Astrocyte (in vitro differentiated cells and primary cell): ENCODE measurements at places on chromosomes 11 and 22.
A peak's percentile ranks its signal among the peaks of the same experiment; 100 is the strongest.

DNA sequence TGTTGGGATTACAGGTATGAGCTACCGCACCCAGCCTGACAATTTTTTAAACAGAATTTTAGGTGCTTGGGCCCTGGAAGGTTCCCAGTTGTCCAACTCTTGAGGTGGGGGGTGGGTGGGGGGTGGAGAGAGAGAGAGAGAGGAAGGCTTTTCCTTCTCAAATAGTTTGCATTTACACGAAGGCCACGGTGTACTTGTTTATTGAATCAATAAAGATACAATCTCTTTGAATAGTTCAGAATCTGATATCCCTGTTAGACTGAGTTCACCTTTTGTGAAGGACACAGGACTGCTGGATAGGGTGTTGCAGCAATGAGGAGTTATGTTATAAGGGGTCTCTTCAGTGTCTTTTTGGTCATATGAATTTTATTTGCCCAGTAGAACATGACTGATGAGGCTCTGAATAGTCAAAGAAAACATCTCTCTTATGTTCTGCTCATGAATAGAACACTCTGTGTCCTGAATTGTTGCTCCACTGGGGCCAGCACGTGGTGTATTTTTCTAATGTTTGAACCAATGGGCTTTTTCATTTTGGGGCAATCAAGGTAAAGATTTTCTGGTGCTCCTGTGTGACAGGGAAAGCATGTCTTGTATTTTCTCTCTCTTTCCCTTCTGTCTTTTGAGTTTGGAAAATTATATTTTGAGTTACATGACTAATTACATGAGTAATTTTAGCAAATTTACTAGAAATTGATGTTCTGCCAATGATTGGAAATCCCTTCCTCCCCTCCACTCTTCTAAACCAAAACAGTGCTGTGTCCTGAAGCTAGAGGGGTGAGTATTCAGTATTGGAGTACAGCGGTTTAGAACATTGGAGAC is 61.7 kb downstream of the PTPRJ start:
- no peak for DNase-seq

DNA sequence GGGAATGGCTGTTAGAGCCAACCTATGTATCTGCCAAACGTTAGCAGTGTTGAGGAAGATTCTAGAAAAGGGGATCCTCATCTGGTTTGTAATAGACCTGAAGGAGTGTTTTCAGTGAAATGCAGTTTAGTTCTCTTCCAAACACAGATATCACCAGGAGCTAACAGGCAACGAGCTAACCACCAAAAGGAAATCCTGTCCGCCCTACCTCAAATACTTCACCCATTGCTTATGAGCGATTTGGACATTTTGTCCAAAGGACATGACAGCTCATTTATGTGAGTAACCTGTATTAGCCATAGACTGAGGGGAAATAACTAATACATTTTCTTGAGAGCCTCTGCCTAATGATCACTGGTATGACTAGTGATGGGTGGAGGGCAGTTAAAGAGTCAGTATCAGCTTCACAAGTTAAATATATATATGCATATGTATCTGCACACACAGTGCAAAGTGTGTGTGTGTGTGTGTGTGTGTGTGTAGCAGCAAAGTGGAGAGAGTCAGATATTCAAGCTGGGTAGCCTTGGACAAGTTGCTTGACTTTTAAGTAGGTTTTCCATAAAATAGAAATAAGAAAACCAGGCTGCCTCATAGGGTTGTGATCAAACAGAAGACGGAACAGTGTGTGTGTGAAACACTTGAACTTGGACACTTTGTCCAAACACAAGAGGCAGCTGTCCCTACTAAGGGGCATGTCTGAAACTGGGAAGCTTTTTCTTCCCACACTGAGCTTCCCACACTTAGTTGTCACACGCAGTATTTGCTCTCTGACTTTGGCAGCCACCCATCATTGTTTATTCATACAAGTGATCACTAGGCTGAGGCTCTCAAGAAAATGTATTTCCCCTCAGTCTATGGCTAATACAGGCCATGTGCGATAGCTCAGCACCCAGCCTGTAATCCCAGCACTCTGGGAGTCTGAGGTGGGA is 940 bp upstream of the C11orf91 start:
- peak; percentile 76 for DNase-seq

DNA sequence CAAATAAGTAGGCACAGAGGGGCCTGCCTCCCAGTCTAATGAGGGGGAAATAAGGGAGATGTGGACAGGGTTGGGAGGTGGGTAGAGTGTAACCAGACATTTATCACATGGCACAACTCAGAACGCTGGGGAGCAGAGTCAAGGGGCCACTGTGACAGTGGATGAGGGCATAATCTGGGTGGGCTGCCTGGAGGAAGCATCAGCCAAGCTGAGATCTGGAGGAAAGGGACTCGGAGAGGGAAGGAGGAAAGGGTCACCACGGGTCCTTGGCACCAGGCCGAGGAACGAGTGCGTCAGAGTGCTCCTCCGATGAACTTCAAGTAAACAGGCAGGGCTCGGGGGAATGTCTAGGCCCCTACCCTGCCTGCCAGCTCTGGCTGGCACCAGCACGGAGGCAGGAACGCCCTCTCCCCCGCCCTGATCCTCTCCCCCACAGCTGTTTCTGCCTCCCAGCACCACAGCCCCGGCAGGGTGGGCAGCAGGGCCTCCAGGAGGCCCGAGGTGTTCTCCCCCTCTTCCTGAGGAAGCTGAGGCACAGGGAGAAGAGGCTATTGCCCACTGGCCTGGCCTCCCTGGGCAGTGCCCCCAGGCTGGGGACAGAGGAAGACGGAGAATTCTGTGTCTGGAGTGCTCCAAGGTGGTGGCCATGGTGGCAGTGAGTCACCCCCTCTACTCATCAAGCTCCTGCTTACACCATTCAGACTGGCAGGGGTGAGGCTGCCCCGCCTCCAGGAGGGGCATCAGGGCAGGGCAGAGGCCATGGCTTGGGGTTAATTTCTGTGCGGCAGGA is 4.2 kb downstream of the ALDH3B1 start:
- peak; percentile 73 for DNase-seq

DNA sequence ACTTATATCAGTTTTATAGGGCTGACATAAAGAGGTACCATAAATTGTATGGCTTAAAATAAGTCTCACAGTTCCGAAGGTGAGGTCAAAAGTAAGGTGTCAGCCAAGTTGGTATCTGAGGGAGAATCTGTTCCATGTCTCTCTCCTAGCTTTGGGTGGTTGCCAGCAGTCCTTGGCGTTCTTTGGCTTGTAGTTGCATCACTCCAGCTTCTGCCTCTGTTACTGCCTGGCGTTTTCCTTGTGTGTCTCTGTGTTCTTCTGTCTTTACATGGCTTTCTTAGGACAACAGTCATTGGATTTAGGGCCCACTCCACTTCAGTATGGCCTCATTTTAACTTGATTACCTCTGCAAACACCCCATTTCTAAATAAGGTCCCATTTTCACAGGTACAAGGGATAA is 16.7 kb downstream of the MMP7 start:
- no peak for DNase-seq

GRCh38 chr22:26124991-26125725 is 44.1 kb upstream of the SEZ6L start:
- DNase-seq = no peak

GRCh38 chr11:16787035-16787742 is 48.7 kb downstream of the C11orf58 start:
- DNase-seq = peak; percentile 41

- DNase-seq = no peak
Measured at GRCh38 chr11:73983741-73984538, 1.3 kb upstream of the UCP2 start.

GRCh38 chr11:68255526-68255925 is 16.2 kb downstream of the C11orf24 start:
- no peak for DNase-seq

DNA sequence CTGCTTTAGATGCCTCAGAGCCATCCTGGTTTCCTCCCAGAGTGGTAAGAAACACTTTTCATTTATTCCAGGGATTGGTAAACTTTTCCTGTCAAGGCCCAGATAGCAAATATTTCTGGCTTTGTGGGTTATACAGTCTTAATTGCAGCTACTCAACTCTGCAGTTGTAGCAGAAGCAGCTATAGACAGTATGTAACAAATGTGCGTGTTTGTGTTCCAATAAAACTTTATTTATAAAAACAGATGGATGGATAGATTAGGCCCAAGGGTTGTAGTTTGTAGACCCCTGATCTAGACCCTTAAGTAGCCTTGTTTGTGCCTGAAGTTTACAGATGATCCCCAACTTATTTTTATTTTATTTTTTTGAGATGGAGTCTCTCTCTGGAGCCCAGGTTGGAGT is 17.9 kb downstream of the NNMT start:
- no peak for DNase-seq
